ENCODE measurements at places on chromosomes 11 and 22.

GRCh38 chr11:102487214-102487613, 34.6 kb upstream of the TMEM123 start:
- DNase-seq, result no peak

DNA sequence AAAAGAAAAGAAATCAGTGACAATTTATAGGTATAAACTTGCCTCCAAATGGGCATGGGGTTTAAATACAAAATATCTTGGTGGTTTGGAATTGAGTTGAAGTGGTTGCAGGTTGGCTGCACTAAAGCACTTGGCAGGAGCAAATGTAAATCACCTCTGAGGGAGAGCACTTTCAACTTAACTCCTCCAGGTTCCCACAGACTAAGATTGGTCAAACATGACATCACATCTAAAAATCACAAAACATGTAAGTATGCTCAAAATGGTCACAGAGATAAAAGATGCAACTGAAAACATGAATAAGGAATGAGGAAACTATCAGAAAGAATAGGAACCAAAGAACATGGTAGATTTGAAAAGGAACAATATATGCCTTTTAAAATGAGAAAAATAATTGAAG, 12.3 kb upstream of the SHANK3 start:
- DNase-seq, result no peak

GRCh38 chr22:26428515-26429457, at the start of gene ASPHD2:
Gene ASPHD2 (plus strand): TSS chr22:26429260. CDS start chr22:26433616, 4,356 bp downstream.
- peak; percentile 71 for DNase-seq

GRCh38 chr22:46021577-46021976, 44.6 kb upstream of the WNT7B start:
- DNase-seq, result no peak

- DNase-seq, result no peak
These were observed 4.7 kb downstream of the ASPHD2 start for GRCh38 chr22:26433805-26434204.

DNA sequence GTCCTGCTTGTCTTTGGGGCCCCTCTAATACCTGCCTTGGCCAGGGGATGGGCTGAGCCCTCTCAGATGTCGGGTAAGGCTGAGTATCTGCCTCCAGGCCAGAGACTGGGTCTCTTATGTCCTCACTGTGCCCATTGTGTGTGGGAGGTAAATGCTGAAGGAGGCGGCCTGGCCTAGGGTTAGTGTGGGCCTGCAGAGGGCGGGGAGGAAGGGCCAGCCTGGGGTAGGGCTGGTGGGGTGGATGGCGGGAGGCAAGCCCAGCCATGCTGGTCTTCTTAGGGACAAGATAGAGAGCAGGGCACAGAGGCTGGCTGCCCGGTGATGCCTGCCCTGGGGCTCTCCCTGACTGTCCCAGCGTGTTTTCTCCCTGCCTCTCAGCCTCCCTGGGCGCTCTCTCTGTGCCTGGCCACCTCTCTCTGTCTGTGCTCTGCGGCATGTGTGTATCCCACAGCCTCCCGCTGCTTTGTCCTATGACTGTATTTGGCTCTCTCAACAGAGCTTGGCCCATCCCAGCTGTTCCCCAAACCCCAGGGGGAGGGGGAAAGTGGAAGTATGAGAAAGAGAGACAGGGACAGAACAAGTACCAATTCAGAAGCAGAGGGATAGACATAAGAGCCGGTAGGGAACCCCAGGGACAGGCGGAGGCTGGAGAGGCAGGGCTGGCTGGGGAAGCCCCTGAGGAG, 57.0 kb downstream of the PDE2A start:
- DNase-seq, result peak; percentile 34

DNA sequence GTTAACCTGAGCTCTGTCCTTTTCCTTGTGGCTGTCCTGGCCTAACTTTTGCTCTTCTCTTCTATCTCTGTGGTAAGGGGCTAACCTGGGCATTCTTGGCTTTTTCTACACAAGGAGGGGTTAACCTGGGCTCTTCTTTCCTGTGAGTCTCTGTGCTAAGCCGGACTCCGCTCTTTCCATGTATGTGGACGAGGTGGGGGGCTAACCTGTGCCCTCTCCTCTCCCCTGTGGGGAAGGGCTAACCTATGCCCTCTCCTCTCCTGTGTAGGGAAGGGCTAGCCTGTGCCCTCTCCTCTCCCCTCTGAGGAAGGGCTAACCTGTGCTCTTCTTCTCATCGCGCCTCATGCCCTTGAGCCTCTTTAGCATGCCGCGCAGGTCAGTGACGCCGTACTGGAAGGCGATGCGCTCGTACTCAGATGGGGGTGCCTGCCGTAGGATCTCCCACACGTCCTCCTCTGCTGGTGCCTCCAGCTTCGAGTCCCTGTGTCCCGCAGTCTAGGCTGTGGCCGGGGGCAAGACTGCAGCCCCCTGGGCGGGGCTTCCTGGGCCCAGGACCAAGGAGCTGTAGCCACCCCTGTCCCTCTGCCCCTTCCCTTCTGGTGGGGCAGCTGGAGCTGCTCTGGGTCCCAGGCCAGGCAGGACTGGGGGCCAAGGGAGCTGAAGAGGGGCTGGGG, 6.5 kb downstream of the MYBPC3 start:
- DNase-seq, result no peak

DNA sequence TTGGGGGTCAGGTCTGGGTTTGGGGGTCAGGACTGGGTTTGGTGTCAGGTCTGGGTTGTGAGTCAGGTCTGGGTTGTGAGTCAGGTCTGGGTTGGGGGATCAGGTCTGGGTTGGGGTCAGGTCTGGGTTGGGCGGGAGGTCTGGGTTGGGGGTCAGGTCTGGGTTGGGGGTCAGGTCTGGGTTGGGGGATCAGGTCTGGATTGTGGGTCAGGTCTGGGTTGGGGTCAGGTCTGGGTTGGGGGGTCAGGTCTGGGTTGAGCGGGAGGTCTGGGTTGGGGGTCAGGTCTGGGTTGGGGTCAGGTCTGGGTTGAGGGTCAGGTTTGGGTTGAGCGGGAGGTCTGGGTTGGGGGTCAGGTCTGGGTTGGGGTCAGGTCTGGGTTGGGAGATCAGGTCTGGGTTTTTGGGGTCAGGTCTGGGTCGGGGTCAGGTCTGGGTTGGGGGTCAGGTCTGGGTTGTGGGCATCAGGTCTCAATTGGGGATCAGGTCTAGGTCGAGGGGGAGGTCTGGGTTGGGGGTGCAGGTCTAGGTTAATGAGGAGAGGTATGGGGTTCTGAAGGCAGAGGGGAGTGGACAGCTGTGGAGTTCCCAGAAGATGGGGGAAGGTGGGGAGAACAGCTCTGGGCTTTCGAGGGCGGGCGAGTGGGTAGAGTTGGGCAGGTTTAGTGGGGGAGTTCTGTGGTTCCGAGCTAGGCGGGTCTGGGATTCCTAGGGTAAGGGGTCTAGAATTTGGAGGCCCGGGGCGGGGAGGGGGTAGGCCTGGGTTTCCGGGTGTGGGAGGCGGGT, 629 bp downstream of the TTLL8 start:
- DNase-seq, result no peak

- DNase-seq, result no peak
These were observed at the start of gene TP53I11 for GRCh38 chr11:44950625-44951476. Gene TP53I11 (minus strand): TSS chr11:44950883. CDS start chr11:44938335, 12,548 bp downstream.

DNA sequence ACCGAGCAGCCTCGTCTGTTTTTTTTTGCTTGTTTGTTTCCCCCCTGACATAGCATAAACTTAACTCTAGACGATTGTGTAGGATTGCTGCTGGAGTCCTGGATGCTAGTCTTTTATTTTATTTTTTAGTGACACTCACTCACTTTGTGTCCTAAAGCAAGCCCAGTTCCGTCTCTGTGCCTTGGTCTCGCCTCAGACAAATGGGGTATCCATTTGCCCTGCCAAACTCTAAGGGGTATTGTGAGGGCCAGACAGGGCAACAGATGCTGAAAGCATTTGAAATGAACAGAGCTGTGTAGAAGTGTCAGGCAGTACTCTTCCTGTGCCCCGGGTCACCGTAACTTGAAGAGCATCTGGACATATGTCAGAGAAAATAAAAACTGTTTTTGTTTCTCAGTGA, 34.8 kb upstream of the DKK3 start:
- no peak for DNase-seq

- DNase-seq, result no peak
These were observed 16.1 kb downstream of the RPL3 start for GRCh38 chr22:39303358-39303757.

DNA sequence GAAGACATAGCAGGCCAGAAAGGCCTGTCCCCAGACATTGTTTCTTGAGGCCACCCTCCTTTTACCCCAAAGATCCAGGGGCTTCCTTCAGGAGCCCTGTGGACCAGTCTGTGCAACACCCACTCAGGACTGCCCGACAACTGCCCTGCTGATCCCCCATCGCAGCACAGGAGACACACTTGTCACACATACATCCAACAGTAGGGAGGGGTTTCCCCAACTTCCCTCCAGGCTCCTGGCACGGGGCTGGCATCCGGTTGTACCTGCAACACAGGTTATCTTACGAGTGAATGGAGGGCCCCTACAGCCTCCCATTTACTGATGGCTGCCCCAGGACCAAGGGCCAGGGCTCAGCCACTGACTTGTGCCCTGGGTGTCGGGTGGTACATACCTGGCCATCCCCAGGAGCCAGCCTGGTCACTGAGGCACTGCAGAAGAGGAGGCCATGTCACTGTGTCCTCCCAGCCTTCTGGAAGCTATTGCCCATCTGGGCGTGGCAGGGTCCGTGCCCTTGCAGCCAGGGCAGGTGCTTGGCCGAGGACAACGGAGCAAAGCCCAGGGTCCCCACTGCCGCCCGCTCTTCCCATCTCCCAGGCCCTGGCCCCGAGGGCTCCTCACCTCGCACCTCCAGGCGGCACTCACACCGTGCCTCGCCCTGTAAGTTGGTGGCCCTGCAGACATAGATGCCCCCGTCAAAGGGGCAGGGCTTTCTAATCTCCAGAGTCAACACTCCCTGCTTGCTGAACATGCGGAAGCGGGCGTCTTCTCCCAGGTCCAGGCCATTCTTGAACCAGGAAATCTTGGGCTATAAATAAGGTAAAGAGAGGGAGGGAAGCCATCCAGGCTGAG, 20.8 kb downstream of the MYBPC3 start:
- no peak for DNase-seq

GRCh38 chr11:77422687-77423086, 51.2 kb downstream of the PAK1 start:
- DNase-seq, result no peak

- DNase-seq, result no peak
These were observed 71.4 kb downstream of the CSNK2A3 start for GRCh38 chr11:11281626-11282025.

GRCh38 chr22:46666577-46667244, 46.5 kb downstream of the GRAMD4 start:
- no peak for DNase-seq

DNA sequence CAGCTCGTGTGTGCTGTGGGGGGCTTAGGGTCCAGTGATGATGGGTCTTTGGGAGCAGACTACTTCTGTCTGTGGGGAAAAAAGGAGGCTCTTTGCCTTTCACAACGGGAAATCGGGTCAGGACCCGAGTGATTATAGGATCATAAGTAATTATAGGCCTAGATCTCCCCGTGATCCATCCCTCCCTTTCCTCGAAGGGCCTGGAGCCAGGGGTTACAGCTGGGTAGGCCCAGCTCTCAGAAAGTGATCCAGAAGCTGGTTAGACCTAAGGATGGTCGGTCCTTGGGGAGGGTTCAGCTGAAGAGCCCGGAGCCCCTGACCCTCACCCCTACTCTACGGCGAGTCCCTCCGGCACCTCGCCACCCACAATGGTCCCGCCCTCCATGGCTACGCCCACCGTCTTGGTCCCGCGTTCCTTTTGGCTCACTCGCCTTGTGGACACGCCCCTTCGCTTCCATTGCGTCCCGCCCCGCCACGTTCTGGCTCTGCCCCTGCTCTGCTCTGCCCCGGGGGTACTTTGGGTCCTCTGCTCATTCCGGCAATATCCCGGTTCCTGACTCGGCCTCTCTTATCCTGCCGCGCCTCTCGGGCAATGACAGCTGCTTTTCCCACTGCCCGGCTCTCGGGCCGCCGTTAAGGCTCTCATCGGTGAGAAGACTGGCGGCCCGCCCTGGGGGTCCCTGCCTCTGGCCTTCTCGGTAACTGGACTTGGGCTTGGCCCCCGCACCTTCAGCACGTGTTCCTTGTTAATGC, 5.0 kb downstream of the IGSF22 start:
- peak; percentile 45 for DNase-seq

GRCh38 chr11:64608046-64608445, 17.0 kb downstream of the SLC22A12 start:
- DNase-seq, result no peak

DNA sequence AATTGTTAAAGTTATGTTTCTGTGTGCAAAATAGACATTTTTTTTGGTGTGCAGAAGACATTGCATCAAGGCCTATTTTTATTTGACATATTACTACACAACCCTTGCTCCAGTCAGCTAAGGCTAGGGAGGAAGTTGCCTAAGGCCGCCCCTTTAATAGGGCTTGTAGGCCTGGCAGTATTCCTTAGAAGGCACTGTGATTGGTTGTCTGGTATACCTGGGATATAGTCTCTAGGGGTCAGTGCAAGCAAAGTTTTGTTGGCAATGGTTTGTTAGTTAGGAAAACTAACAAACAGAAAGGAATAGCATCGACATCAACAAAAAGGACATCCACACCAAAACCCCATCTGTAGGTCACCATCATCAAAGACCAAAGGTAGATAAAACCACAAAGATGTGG, 16.9 kb downstream of the CCDC15 start:
- no peak for DNase-seq

DNA sequence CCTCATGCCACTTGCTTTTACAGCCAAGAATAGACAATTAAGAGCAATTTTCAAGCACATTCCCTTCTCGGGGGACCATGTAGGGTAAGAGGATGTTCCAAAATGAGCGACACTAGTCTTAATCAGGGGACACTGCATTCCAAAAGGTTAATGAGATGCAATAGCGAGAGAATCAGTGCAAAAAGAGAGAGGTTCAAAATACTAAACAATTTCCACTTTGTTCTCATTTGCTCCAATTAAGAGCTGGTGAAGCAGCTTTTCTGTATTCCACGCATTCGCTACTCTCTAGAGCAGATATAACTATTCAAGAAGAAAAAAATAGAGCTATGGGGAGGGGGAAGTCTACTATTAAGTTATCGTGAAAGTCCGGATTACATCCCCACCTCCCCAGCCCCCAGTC, 811 bp downstream of the LRRC4C start:
- peak; percentile 25 for DNase-seq

GRCh38 chr11:111523343-111523742, 8.8 kb downstream of the HOATZ start:
- DNase-seq, result no peak

- no peak for DNase-seq
These were observed 33.9 kb downstream of the PRDM11 start for GRCh38 chr11:45180179-45180847.

- no peak for DNase-seq
These were observed 297.4 kb downstream of the OPCML start for GRCh38 chr11:133234883-133235282.

- no peak for DNase-seq
These were observed 261.3 kb downstream of the TMEM135 start for GRCh38 chr11:87299041-87299481.

GRCh38 chr11:1084561-1085439, 10.1 kb downstream of the MUC2 start:
- DNase-seq, result no peak

GRCh38 chr11:74734559-74734925, 3.3 kb upstream of the CHRDL2 start:
- DNase-seq, result no peak

GRCh38 chr22:48537343-48537680, 1290.4 kb downstream of the BRD1 start:
- no peak for DNase-seq

GRCh38 chr11:122319691-122320620, 203.9 kb upstream of the BLID start:
- DNase-seq, result peak; percentile 92

- DNase-seq, result no peak
These were observed 1.3 kb upstream of the GDPD4 start for GRCh38 chr11:77302752-77303151.

GRCh38 chr11:35426351-35426750, 7.0 kb upstream of the SLC1A2 start:
- DNase-seq, result no peak

Data from pons (tissue), 1 donor.